SW480 (cell line): ENCODE measurements at places on chromosomes 2 and 18.
A peak's percentile ranks its signal among the peaks of the same experiment; 100 is the strongest.

DNA sequence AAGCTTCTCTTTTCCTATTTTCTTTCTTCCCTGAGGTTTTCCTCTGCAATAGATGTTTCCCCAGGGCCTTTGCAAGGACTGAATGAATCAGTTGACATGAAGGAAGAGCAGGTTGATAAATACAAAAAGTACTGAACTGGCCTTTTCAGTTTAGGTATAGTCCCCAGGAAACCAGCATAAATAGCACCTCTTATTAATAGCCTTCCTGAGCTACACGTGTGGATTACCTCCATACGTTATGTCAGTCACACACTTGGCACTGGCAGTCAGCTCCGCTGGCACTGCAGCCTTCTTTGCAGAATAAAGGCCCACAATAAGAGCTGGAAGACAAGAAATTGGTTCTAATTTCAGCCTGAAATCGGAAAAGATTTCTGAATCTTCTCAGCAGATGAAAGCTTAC is 60.7 kb downstream of the KCTD18 start:
- DNase-seq: no peak

GRCh38 chr2:42752314-42752713 is 11.6 kb downstream of the OXER1 start:
- DNase-seq: no peak

DNA sequence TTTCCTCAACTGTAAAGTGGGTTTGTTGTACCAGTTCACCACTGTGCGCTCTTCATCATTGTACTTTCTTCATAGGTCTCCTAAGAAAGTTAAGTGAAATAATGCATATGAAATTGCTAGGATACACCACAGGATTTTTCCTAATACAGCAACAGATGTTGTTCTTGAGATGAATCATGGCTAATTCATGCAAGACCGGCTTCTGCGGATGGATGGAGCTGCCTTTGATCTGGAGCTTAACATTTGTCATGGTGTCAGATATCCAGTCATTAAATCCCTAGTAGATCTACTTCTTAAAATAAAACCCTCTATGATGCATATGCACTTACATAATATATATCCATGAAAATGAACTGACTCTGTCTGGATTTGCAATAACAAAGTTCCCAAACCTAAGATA is 114.1 kb downstream of the COL6A3 start:
- DNase-seq: peak; percentile 96

DNA sequence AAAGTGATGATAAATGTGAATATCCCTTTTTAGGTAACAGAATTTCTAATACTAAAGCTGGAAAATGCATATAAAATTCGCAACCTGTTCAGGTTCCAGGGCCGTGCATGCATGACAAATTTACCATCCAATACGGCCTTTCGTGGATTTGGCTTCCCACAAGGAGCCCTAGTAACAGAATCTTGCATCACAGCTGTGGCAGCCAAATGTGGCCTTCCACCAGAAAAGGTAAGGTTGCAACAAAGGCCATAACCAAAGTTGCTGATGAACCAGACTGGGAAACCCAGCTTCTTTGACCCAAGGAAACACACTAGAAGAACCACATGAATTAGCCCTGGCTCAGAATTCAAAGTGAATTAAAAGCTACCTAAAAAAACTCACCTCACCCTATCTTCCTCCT is 49.6 kb upstream of the BZW1 start:
- no peak for DNase-seq

DNA sequence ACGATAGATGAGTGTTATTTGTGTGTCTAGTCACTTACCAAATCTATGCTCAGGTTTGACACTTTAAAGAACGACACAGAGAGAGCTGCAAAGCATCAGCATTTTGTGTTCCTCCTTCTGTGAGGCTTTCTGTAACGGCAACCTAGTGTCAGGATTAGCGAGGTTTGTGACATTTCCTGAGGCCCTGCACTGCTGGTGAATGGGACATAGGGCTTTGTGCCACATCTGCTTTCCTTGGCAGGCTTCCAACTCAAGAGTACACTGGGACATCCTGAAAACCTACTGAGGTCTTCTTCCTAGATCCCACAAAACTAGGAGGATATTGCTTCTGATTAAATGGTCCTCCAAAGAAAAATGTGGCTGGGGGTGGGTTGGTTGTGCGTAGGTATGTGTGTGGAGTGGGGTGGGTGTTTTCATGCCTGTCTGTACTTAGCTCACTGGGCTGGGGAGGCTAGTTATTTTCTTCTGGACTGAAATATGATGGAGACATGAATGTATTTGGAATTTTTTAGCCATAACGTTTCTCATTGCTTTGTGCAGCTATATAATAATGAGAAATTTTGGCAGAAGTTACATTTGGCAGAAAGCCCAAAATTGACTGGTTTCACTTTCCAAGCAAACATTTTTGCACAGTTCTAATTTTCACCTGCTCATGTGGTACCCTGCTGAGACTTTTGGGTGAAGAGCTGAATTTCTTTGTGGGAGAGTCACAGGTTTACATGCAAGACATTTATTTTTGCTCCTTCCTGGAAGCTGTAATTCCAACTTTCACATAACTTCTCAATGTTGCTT is 308.4 kb downstream of the XIRP2 start:
- DNase-seq: no peak

- DNase-seq: peak; percentile 76
Observed at GRCh38 chr2:235496239-235496621, 2.4 kb downstream of the AGAP1 start.

DNA sequence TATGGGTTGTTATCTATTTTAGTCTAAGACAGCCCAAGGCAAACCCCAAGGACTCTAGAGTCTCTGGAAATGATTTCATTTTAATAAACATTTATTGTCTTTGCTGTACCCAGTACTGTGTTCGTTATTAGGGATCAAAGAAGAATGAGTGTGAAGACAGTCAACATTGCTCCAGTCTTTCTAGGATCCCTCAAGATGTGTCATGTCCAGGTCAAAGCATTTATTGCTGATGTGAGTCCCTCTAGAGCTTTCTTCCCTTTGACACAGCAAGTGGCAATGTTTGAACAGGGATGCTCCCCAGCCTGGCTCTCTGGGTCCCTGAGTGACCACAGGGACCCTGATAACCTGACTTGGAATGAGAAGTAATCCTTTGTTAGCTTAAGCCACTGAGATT is 123.1 kb upstream of the STK17B start:
- DNase-seq: no peak

- DNase-seq: no peak
Observed at GRCh38 chr2:122670897-122671296, 915.4 kb downstream of the TSN start.

DNA sequence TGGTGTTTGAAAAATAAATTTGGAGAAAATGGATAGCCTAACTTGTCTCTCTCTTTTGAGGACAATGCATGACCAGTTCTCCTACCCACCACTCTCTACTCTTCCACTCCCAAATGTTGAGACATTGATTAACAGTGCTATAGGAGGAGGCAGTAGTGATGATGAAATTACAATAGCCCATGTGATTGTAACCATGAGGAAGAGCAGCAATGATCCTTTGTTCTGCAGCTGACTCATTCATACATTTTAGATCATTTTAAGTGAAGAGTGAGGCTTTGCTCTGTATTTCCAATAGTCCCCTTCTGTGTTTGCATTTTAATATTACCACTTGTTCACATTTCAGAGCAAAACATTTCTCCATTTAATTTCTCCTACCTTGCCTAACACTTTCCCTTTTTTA is 592.3 kb downstream of the THSD7B start:
- no peak for DNase-seq

GRCh38 chr2:46610021-46610420 is 130.7 kb downstream of the TMEM247 start:
- no peak for DNase-seq

DNA sequence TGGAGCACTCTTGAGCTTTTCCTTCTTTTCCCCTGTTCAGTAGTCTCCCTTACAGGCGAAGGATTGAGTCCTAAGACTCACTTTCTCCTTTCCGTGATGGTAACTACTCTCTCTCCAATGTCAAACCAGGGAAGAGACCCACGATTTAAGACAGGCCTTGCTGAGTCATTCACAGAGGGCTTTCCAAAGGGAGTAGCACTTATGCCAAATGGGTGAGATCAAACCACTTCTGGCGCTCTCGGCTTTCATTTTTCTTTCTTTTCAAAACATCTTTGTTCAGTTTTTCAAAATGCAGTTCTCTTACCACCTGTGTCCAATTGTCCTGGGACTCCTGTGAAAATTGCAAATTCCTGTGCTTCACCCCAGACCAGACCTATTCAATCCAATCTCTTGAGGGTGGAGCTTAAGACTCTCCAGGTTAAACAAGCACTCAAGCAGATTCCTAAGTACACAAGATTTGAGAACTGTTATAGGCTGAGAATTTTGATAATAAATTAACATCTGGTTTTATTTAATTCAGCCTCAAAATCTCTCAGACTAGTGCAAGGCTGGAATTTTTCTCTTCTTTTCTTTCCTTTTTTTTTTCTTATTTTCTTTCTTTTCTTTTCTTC is 14.4 kb upstream of the MRPL19 start:
- DNase-seq: no peak

GRCh38 chr2:138104071-138104470 is 139.8 kb downstream of the HNMT start:
- no peak for DNase-seq

GRCh38 chr2:163734881-163735684 is 725 bp downstream of the FIGN start:
- DNase-seq: no peak

GRCh38 chr2:105820691-105821090 is 76.0 kb downstream of the NCK2 start:
- no peak for DNase-seq

DNA sequence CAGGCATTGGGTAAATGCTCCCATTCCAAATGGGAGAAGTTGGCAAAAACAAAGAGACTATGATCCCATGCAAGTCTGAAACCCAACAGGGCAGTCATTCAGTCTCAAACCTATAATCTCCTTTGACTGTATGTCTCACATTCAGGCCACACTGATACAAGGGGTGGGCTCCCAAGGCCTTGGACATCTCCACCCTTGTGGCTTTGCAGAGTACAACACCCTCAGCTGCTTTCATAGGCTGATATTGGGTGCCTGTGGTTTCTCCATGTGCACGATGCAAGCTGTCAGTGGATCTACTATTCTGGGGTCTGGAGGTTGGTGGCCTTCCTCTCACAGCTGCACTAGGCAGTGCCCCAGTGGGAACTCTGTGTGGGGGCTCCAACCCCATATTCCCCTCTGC is 141.7 kb upstream of the CAB39 start:
- no peak for DNase-seq

DNA sequence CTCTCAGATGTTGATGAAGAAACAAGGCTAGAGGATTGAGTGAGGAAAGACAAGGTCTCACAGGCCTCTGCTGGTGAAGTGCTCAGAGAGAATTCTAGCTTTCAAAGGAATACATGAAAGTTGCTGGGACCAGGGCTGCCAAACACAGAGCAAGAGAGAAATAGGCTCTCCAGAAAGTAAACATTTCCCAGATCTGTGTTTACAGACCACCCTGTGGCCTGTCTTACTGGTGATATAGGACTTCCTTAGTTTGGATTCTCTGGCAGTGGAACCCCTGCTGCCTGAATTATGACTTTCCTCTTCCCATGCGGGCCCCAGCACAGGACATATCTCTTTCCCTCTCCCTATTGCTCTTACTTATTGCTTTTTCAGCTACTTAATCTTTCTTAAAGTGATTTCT is 64.5 kb downstream of the TACR1 start:
- no peak for DNase-seq

DNA sequence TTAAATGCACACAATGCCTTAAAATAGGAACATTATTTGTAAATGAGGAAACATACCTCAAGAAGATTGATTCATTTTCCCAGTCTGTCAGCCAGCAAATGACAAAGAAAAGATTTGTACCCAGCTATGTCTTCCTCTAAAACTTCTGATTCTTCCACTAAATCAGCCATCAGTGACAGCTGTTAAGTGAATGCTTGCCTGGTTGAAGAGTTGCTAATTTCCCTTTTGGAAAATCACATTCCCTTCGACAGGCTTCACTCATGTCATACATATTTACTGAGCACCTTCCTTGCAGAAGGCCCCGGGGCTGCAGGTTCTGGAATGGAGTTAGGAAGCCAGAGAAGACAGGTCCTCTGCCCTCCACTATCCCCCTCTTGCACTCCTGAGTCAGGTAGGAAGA is 112.0 kb upstream of the SLC66A3 start:
- DNase-seq: no peak

GRCh38 chr2:71474116-71474743 is 20.9 kb downstream of the DYSF start:
- no peak for DNase-seq

- peak; percentile 94 for DNase-seq
Observed at GRCh38 chr2:88329815-88330603, 122.5 kb downstream of the FOXI3 start.

DNA sequence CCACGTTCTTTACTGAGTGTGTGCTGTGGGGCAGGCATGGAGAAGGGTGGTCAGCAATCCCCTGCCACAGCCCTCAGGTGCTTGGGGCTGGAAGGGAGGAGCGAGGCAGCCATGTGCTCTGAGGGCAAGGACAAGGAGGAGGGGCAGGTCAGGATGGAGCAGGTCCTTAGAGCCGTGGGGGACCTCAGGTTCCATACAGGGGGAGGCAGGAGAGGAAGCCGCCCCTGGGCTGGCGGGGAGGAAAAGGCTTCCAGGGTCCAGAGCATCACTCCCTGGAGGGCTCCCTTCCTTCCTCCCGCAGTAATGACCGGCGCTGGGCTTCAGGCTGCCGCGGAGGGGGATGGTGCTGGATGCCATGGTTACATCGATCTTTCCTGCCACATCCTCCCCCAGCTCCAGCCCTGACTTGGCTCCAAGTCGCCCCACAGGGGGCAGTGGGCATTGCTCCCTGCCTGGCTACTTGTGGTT is 6.6 kb downstream of the GAREM2 start:
- DNase-seq: no peak

DNA sequence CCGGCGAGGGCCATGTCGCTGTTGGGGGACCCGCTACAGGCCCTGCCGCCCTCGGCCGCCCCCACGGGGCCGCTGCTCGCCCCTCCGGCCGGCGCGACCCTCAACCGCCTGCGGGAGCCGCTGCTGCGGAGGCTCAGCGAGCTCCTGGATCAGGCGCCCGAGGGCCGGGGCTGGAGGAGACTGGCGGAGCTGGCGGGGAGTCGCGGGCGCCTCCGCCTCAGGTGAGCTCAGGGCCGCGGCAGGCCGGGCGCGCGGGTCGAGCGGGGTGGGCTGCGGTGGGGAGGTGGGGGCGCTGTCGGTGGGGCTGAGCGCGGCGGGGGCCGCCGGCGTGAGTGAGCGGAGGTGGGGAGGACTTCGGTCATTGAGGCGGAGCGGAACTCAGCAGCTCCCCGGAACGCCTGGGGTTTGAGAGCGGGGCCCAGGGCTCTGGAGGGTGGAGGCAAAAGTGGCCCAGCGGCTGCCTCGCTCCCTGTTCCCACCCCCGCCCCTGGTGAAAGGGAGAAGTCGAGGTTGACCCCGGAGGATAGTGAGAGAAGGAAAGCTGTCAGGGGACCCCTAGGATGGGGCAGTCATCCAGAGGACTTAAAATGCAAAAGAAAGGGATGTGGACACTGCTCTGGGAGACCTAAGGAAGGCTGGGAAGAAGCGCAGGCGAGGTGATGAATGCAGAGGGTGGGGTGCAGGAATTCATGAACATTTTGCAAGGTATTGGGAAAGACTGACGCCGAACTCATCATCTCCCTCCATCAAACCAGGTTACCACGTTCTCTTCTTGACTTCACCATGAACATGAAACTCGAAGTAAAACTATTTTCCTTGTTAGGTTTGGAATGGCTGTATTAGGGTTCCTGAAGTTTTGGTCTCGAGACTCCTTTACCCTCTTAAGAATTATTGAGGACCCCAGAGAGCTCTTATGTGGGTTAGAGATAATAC is 633 bp downstream of the MALT1 start:
- peak; percentile 16 for DNase-seq

GRCh38 chr2:8157621-8158430 is 524.0 kb upstream of the ID2 start:
- no peak for DNase-seq

GRCh38 chr18:41145516-41145915 is 809.5 kb upstream of the PIK3C3 start:
- DNase-seq: no peak
